Activated T-helper 1 cell treated with Interleukin-2 at 50 U/mL for 16 hours (primary cell): ENCODE measurements at places on chromosomes 3 and 15.

- DNase-seq, result no peak
These were observed 614.0 kb upstream of the AGTR1 start for GRCh38 chr3:148083526-148084182.

GRCh38 chr3:143187111-143187510 lies 67.5 kb downstream of the CHST2 start:
- DNase-seq, result no peak

DNA sequence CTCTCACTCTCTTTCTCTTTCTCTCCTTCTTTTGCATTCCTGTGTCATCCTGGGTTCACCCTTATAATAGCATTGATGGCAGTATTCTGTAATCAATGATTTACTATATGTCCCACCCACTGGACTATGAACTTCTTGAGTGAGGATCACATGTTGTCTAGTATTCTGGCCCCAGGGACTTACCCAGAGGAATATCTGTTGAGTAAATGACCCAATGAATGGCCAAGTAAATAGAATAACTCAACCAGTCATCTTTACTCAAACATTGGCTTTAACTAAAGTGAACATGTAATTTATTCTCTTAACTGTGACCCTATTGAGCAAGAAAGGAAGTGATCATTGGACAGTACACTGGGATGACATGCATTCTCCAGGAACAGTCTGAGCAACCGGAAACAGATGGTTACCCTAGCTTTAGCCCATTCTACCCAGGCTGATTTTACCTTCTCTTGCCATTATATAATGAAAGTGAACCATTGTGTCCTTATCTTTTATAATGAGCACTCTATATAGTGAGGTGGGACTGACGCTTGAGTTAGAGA lies 94.5 kb upstream of the SOX14 start:
- DNase-seq, result no peak

GRCh38 chr15:91186904-91187656 lies 87.0 kb downstream of the SV2B start:
- no peak for DNase-seq

GRCh38 chr3:195075941-195076875 lies 194.8 kb downstream of the XXYLT1 start:
- DNase-seq, result no peak

GRCh38 chr3:146091397-146091796 lies 69.6 kb downstream of the PLOD2 start:
- DNase-seq, result no peak

GRCh38 chr15:71575474-71576045 lies 234.8 kb upstream of the NR2E3 start:
- DNase-seq, result no peak
